Mesenchymal stem cell (in vitro differentiated cells and primary cell): ENCODE measurements at places on chromosomes 7 and 10.

DNA sequence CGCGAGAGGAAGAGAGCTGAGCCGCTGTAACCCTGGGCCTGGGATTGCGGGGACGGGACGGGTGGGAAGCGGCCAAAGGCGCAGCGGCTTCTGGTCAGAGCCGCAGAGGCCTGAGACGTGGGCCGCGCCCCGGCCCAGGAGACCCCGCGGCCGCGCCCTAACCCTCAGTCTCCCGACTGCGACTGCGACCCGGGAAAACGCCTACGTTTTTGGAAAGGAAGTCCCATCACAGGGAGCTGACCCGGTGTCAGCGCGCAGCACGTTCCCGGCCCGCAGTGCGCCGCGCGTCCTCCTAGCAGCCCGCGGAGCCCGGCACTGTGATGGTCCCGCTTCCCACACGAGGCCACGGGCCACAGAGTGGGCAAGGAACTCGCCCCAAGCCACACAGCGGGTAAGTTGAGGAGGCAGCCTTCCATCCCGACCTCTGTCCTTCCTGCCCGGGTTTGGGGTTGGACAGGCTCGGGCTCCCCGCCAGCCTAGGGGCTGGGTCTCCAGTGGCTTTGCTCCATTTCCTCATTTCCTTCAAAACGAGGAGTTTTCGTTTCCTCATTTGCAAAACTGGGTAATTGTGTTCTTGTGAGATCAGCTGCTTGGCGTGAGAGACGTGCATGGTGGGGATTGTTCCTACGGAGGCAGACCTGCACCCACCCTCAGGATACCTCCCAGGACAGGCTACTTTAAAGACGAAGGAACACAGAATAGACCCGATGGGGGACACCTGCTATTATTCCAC is 1.2 kb downstream of the GPNMB start:
- H3K36me3 ChIP-seq: peaks cover 45% of the 10 kb centered on the region
- peaks cover 4% of the 10 kb centered on the region for H3K4me1 ChIP-seq
- DNase-seq: peak; percentile 22
- H3K27ac ChIP-seq: no peak overlapping the region
- H3K27me3 ChIP-seq: no peaks in the 10 kb centered on the region

- no peaks in the 10 kb centered on the region for H3K36me3 ChIP-seq
- H3K27me3 ChIP-seq: no peaks in the 10 kb centered on the region
- H3K27ac ChIP-seq: no peak overlapping the region
- no peak overlapping the region for H3K4me3 ChIP-seq
- DNase-seq: no peak
These were observed 158.8 kb downstream of the WDR37 start for GRCh38 chr10:1214882-1215540.

DNA sequence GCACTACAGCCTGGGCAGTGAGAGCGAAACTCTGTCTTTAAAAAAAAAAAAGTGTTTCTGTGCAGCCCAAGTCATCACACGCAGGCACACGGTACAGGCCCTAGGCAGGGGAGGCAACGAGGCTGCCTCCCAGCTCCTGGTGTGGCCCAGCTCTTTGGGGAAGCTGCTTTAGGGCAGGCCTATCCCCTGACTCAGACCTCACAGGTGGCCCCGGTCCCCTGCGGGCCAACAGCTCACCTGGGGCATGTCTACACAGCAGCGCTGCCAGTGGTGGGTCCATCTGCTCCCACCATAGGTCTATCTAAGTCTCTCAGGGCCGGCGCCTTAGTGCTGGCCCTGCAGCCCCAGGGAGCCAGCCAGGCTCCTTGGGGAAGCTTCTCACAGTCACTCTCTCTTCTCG is 31.4 kb downstream of the ZAN start:
- no peak for DNase-seq
- H3K36me3 ChIP-seq: no peaks in the 10 kb centered on the region
- peaks cover 9% of the 10 kb centered on the region for H3K4me1 ChIP-seq
- no peak overlapping the region for H3K4me3 ChIP-seq
- H3K27ac ChIP-seq: no peak overlapping the region

GRCh38 chr7:154699417-154699816 is 303.5 kb downstream of the PAXIP1 start:
- DNase-seq: no peak
- no peaks in the 10 kb centered on the region for H3K27me3 ChIP-seq
- H3K36me3 ChIP-seq: no peaks in the 10 kb centered on the region
- H3K4me3 ChIP-seq: no peak overlapping the region
- no peak overlapping the region for H3K27ac ChIP-seq

GRCh38 chr7:94064541-94065191 is 60.5 kb upstream of the BET1 start:
- no peak overlapping the region for H3K27ac ChIP-seq
- H3K4me3 ChIP-seq: no peak overlapping the region
- H3K4me1 ChIP-seq: peaks cover 4% of the 10 kb centered on the region
- no peaks in the 10 kb centered on the region for H3K27me3 ChIP-seq
- peak; percentile 51 for DNase-seq

DNA sequence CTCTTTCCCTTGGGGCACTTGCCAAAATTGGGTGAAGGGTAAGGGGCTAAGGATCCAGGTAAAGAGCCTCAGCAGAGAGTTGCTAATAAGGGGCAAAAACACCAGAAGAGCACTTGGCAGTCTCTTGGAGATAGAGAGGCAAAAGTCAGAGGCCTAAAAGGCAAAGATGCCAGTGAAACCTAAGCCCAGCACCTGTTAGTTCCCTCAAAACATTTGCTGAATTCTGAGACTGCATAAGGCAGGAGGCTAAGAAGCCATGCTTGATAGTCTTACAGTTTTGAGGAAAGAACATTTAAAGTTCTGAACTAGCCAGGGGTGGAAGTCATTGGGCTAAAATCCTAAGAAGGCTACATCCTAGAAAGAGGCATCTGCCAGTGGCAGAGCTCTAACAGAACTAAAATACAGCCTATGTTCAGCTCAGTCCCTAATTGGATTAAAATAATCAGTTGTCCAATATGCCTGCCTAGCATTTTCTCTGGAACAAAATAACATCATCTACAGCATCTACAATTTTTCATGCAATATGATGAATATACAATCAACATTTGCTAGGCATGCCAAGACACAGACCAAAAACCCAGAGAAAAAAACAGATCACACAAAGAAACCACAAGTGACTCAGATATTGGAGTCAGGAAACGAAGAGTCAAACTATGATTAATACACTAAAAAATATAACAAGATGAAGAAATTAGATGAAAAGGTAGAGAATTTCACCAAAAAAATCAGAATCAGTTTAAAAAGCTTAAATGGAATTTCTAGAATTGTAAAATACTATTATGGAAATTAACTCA is 7.7 kb downstream of the HTR7 start:
- DNase-seq: no peak
- H3K27ac ChIP-seq: no peak overlapping the region
- H3K4me3 ChIP-seq: no peak overlapping the region
- H3K36me3 ChIP-seq: no peaks in the 10 kb centered on the region

DNA sequence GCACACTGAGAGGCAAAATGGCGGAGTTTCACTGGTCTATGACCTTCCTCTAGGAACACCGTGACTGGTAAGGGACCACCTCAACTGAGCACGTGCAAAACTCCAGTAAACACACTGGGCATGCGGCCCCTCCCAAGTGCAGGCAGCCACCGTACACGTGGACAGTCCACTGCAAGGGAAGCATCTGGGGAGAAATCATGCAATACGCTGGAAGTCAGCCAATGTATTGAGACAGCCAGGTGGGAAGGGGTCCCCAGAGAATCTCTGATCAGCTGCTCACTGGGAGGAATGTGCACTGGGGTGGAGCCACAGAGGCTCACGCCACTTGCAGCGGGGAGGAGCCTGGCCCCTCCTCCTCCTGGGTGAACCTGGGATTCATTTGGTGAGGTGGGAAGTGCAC is 49.3 kb downstream of the CFAP46 start:
- no peak for DNase-seq
- peaks cover 46% of the 10 kb centered on the region for H3K27me3 ChIP-seq
- H3K4me1 ChIP-seq: peaks cover 2% of the 10 kb centered on the region
- H3K36me3 ChIP-seq: no peaks in the 10 kb centered on the region
- H3K4me3 ChIP-seq: no peak overlapping the region

GRCh38 chr7:140564643-140565042 is 76.0 kb downstream of the DENND2A start:
- H3K4me3 ChIP-seq: no peak overlapping the region
- peaks cover 16% of the 10 kb centered on the region for H3K36me3 ChIP-seq
- no peaks in the 10 kb centered on the region for H3K27me3 ChIP-seq
- H3K4me1 ChIP-seq: peaks cover 25% of the 10 kb centered on the region
- H3K27ac ChIP-seq: peak overlapping the region; percentile 77
- no peak for DNase-seq

DNA sequence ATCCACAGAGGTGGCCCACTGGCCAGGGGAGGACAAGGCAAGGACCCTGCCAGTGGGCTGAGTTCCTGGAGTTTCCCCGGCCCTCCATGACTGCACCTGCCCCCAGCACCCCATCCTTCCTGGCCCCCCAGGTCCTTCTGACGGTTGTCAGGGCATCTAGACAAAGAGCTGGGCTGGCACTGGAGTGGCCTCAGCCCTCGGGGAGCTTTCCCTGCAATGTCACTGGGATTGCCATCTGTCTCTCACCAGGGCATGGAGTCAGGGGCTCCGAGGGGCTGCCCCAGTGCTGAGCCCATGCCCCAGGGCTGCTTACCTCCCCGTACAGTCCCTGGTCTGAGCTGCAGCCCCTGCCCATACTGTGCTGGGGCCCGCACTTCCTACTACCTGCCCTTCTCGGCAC is 446.5 kb upstream of the MKI67 start:
- H3K4me3 ChIP-seq: no peak overlapping the region
- no peaks in the 10 kb centered on the region for H3K4me1 ChIP-seq
- peaks cover 3% of the 10 kb centered on the region for H3K27me3 ChIP-seq
- no peaks in the 10 kb centered on the region for H3K36me3 ChIP-seq

- H3K36me3 ChIP-seq: no peaks in the 10 kb centered on the region
- H3K27me3 ChIP-seq: no peaks in the 10 kb centered on the region
- no peaks in the 10 kb centered on the region for H3K4me1 ChIP-seq
- no peak for DNase-seq
- no peak overlapping the region for H3K4me3 ChIP-seq
These were observed 563.3 kb upstream of the LRRTM3 start for GRCh38 chr10:66362522-66362921.

- H3K27ac ChIP-seq: no peak overlapping the region
- H3K27me3 ChIP-seq: no peaks in the 10 kb centered on the region
- DNase-seq: no peak
- no peaks in the 10 kb centered on the region for H3K36me3 ChIP-seq
- H3K4me1 ChIP-seq: no peaks in the 10 kb centered on the region
These were observed 98.0 kb downstream of the RALA start for GRCh38 chr7:39721345-39721744.

DNA sequence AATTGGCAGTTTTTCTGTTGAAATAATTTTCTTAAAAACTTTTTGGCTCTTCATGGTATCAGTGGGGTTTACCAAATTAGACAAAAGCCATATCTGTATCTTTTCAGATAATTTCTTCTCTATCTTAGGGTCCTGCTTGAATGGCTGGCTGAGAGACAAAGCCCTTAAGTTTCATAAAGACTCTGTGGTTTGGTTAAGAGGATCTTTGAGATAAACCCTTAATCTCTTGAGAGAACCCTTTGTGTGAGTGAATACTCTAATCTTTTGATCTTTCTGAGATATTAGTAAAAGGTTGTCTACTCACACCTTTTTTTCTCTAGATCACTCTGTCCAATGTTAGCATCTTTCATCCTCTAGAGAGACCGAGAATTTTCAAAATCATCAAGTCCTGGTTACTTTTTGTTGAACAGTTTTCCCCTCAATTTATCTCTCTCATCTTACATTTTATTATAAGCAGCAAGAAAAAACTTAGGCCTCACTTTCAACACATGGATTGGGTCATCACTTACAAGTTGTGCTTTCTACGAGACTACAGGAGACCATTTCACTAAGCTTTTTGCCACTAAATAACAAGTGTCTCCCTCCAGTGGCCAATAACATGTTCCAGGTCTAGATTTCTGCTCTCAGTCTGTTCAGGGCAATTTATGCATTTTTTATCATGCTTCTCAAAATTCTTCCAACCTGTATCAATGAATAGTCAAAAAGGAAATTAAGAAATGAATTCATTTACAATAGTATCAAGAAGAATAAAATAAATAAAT is 28.4 kb downstream of the DNAJC9 start:
- no peaks in the 10 kb centered on the region for H3K27me3 ChIP-seq
- H3K36me3 ChIP-seq: peaks cover 3% of the 10 kb centered on the region
- DNase-seq: peak; percentile 40

DNA sequence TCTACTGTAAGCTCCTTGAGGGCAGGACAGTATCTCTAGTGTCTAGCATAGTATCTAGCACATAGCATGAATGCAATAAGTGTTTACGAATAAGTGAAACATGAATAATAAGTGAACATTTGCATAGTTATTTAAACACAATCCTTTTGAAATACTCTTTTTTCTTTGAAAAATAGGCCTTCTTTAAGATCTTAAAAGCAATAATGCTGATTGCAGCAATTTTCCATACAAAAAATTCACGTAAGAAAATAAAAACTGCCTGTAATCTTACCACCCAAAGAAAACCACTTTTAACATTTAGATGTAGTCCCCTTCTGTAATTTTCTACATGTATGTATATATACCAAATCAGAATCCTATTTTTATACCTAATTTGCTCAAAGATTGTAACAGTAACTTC is 162.5 kb upstream of the HPS1 start:
- DNase-seq: no peak
- H3K27ac ChIP-seq: no peak overlapping the region
- no peaks in the 10 kb centered on the region for H3K4me1 ChIP-seq
- H3K36me3 ChIP-seq: no peaks in the 10 kb centered on the region
